ENCODE measurements at places on chromosomes 6 and 20. TPM values are rescaled to one million over a fixed set of nuclear protein-coding genes. Genes with fewer than 3 reads are reported as not detected.

GRCh38 chr6:169977434-169978265 lies 226.2 kb downstream of the ERMARD start:
- no peak for DNase-seq

DNA sequence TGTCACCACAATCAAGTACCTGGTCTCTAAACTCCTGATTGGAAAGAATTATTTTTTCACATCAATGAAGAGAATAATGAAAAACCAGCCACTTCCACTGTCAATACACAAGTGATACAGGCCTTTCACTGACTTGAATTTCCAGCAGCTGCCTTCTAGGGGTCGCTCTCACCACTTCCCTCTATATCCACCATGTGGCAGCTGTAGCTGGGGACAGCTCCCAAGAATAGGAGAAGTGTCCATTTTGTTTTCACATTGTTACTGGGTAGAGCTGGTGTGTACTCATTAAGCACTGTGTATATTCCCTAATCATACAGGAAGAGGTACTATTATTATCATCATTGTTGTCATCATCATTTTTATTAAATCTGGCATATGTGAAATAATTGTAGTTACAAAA lies 438.4 kb upstream of the SPTLC3 start:
- peak; percentile 50 for DNase-seq

DNA sequence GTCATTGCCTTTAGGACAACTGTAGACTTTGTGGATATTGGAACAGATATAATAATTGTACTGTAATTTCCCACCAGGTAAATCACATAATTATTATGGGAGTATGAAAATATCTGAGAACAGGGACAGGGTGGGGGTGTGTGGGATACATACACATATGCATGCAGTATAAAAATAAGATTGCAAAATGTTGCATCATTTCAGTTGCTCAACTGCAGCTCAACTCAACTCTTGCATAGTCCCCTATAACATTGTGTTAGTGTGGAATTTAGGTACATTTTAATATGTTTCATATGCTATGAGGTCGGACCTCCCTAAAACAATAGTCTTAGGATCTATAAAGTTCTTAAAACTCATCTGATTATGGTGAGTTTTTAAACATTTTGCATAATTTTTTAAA lies 275.0 kb upstream of the FLRT3 start:
- no peak for DNase-seq

- DNase-seq = no peak
Measured at GRCh38 chr6:47670851-47671250, 27.5 kb upstream of the ADGRF4 start.

- no peak for DNase-seq
Measured at GRCh38 chr20:43909211-43909610, 5.4 kb upstream of the TOX2 start.

- no peak for DNase-seq
Measured at GRCh38 chr20:8774412-8774811, 294.5 kb upstream of the PLCB4 start.

DNA sequence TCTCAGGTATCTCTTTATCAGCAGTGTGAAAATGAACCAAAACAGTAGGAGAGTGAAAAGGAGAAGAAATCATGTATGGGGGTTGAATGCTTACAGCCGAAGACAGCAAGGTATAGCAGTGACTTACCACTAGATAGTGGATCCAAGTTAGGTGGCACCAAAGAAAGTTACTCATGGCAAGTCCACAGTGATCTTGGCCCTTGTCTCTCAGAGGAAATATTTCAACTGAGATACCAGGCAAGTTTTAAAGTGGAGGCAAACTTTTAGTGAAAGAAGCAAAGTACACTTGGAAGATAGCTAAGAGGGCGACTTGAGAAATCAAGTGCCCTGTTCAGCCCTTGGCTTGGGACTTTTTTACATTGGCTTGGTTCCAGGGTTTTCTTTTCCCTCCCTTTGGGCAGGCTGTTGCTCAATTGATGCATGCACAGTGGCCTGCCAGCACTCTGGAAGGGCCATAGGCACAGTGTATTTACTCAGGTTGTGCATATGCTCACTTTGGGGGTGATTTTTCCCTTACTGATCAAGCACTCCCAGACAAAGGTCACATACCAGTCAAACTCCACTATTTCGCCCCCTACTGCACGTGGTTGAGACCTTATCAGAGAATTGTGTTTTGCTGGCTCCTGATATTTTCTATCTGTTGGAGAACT lies 329.5 kb upstream of the KHDRBS2 start:
- DNase-seq = peak; percentile 86

DNA sequence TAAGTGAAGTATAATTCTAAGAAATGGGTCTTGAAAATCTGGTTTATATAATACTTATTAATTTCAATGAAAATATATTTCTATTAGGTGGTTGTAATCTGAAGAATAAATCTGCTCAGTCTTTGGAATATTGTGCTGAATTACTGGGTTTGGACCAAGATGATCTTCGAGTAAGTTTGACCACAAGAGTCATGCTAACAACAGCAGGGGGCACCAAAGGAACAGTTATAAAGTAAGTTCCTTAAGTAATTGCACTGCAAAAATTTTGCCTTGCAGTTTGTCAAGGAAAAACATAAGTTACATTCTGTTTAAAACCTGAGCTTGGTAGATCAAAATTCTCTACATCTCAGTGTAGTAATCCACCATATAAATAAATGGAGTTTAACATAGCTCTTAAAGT lies 106.0 kb downstream of the MYO6 start:
- DNase-seq = peak; percentile 84

DNA sequence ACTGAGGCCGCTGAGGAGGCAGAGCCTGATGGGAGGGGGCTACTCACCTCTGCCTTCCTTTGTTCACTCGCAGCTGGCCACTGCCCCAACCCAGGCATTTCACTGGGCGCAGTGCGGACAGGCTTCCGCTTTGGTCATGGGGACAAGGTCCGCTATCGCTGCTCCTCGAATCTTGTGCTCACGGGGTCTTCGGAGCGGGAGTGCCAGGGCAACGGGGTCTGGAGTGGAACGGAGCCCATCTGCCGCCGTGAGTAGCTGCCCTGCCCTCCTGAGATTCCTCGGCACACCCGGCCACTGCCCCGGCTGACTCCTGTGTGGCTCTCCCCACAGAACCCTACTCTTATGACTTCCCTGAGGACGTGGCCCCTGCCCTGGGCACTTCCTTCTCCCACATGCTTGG lies 6.0 kb downstream of the C2 start:
- no peak for DNase-seq

DNA sequence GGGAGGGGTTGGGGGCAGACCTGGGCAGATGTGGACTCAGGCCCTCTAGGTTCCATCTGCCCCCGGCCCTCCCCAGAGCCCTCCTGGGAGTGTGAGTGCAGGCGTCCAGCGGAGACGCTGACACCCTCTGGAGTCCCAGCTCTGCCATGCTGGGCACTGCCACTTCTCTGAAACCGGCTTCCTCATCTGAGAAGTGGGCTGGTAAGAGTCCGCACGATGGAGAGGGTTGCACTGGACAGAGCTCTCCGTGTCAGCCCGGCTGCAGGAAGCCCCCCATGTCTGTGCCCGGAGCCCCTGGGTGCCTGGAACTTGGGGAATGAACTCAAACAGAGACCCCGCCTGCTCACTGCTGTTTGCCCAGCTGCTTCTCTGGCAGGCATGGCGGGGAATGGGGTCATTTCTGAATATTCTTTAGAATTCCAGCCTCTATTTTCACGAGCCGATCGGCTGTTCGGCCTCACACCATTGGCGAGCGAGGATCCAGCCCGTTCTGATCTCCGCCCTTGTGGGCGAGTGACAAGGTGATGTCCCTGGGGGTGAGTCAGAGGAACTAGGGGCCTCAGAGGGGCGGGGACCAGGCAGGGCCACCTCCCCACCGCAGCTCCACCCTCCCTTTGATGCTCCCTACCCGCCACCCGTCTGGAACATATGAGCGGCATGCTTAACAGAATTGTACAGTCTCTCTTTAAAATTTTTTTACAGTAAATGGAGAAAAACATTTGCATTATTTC lies 47.8 kb upstream of the GATA5 start:
- peak; percentile 54 for DNase-seq

F13A1 gene
- 15.6 TPM for polyA plus RNA-seq

VGLL2 gene
- polyA plus RNA-seq = not detected

FAM83C gene
- polyA plus RNA-seq = not detected

RPS18 gene
- polyA plus RNA-seq = 3,902 TPM

BPIFA1 gene
- polyA plus RNA-seq = 13.2 TPM

DEFB124 gene
- polyA plus RNA-seq = not detected

MICB gene
- polyA plus RNA-seq = 10.2 TPM
